CD4-positive, alpha-beta memory T cell (primary cell): ENCODE measurements at places on chromosomes 3 and 15. TPM values are rescaled to one million over a fixed set of nuclear protein-coding genes. Genes with fewer than 3 reads are reported as not detected.

The GABRB3 gene
- total RNA-seq, result 0.06 TPM

The AP4E1 gene
- 15.2 TPM for total RNA-seq

The TTLL13 gene
- total RNA-seq, result 1.4 TPM

The GCNT3 gene
- total RNA-seq, result not detected

The SLC12A1 gene
- not detected for total RNA-seq

The FES gene
- 2.3 TPM for total RNA-seq

The BFSP2 gene
- not detected for total RNA-seq

The CACNA2D2 gene
- 1.7 TPM for total RNA-seq

The BCHE gene
- total RNA-seq, result not detected

The GNB5 gene
- 69.9 TPM for total RNA-seq
